Ovary (tissue), 10 donors: ENCODE measurements at places on chromosomes 6 and 20. TPM values are rescaled to one million over a fixed set of nuclear protein-coding genes. Genes with fewer than 3 reads are reported as not detected.
A peak's percentile ranks its signal among the peaks of the same experiment; 100 is the strongest.

- no peaks in the 10 kb centered on the region for H3K27me3 ChIP-seq
- no peaks in the 10 kb centered on the region for H3K36me3 ChIP-seq
- DNase-seq: no peak
- H3K4me3 ChIP-seq: no peak overlapping the region
- H3K27ac ChIP-seq: no peak overlapping the region
These were observed 5.9 kb upstream of the UNC93A start for GRCh38 chr6:167285077-167285770.

DNA sequence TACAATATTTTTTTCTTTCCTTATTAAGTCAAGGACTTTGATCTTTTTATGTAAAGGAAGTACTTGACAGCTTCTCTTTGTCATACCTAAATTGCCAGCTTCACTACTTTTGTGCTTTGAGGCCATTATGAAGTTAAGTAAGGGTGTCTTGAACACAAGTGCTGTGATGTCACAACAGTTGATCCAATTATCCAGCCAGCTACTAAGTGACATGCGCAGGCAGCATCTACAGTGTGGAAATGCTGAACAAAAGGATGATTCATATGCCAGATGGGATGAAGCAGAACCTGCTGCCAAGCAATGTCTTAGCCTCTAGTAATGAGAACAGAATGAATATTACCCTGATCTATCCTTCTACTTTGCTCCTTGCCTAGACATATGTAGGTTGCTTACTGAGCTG, 68.3 kb upstream of the TMEM244 start:
- H3K27ac ChIP-seq: no peak overlapping the region
- H3K36me3 ChIP-seq: no peaks in the 10 kb centered on the region
- no peak for DNase-seq

SLC35D3 gene
- not detected for total RNA-seq

CRYBG1 gene
- total RNA-seq: 3.3 TPM

DNA sequence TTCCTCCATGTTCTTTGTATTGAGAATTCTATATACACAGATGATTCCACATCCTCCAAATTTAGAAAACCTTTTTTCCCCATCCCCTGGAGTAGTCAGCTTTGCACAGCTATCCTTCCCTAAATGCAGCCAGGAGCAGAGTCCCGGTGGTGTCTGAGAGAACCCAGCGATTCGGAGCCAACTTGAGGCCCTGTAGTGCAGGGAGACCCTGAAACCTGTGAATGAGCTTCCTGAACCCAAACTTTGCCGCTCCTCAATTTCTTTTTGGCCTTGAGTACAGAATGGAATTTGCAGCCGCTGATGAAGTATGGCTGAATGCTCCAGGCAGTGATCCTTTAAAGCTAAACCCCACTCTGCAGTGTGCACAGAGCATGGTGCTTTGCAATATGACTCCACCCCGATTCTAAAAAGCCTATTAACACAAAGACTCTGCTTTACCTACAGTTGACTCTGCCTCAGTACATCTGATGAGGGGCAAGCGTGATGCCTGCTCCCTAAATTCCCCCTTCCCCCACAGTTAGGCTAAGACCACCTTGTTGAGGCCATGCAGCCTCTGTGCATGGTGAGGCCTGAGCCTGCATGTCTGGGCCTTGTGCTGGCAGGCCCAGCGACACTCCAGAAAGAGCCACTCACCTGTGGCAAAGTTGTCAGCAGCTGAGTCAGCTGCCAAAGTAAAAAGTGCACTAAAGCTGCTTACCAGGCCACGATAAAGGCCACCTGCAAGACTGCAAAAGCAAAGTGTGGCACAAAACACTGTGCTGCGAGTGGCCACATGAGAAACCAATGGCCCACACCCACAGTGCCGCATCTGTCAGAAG, 82.1 kb downstream of the PLEKHG1 start:
- no peak overlapping the region for H3K4me3 ChIP-seq
- peaks cover 3% of the 10 kb centered on the region for H3K4me1 ChIP-seq
- H3K27me3 ChIP-seq: no peaks in the 10 kb centered on the region
- no peak for DNase-seq
- H3K36me3 ChIP-seq: no peaks in the 10 kb centered on the region
- no peak overlapping the region for H3K27ac ChIP-seq

GRM1 gene
- total RNA-seq: 0.11 TPM

GRCh38 chr20:37179683-37180524, 556 bp upstream of the MROH8 start:
- H3K27me3 ChIP-seq: no peaks in the 10 kb centered on the region
- H3K27ac ChIP-seq: peak overlapping the region; percentile 84
- H3K4me3 ChIP-seq: peak overlapping the region; percentile 95
- peaks cover 9% of the 10 kb centered on the region for H3K4me1 ChIP-seq

HLA-DRB5 gene
- total RNA-seq: 0.75 TPM

DNA sequence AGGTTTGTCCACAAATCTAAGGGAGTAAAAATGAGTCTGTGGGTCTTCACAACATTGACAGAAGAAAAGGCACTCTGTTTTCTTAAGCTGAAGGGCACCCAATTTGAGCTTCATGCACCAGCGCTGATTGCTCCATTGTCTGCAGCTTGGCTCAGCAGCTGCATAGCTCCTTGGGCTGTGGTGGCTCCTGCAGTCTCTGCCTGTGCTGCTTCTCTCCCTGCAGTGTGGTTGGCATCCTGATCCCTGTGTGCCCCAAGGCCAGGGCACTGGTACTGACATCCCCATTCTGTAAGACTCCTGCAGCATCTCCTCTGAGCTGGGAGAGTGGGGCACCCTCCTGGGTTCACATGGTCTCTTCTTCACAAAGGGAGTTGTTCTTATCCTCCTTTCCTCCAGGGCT, 83.2 kb upstream of the B3GAT2 start:
- no peaks in the 10 kb centered on the region for H3K36me3 ChIP-seq
- no peak overlapping the region for H3K27ac ChIP-seq
- H3K27me3 ChIP-seq: no peaks in the 10 kb centered on the region
- H3K4me1 ChIP-seq: peaks cover 2% of the 10 kb centered on the region
- no peak overlapping the region for H3K4me3 ChIP-seq

DNA sequence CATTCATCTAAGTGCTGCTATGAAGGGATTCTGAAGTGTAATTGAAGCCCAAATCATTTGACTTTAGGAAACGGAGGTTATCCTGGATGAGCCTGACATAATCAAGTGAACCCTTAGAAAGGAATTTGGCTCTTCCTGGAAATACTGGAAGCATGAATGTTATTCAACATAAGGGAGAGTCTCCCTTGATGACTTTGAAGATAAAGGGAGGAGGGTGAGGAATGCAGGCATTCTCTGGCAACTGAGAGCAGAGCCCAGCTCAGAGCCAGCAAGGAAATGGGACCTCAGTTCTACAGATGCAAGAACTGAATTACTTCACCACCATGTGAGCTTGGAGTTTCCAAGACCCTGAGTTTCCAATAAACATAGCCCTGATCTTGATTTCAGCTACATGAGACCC, 168.2 kb downstream of the DLL1 start:
- H3K4me3 ChIP-seq: no peak overlapping the region
- no peaks in the 10 kb centered on the region for H3K4me1 ChIP-seq
- no peaks in the 10 kb centered on the region for H3K36me3 ChIP-seq
- DNase-seq: no peak

DST gene
- 218 TPM for total RNA-seq

GRCh38 chr6:35678021-35678654, 10.6 kb downstream of the FKBP5 start:
- DNase-seq: no peak
- no peak overlapping the region for H3K27ac ChIP-seq
- H3K36me3 ChIP-seq: no peaks in the 10 kb centered on the region
- no peak overlapping the region for H3K4me3 ChIP-seq

DNA sequence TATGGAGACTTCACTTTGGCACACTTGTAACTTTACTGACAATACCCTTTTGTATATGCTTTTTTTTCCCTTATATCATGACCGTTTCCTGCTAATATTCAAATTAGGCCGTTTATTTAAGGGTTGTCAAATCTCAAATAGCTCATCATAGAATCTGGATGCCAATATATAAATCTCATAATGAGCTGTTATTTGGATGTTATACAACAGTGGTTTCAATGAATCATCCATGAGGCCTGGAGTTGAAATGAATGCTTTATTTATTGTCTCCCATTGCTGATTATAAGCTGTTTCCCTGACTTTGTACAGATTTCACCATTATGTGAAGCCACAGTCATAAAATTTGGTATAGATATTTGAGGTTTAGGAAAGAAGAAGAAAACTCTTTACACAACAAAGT, 256.1 kb downstream of the PLCB1 start:
- no peak overlapping the region for H3K27ac ChIP-seq
- no peak for DNase-seq
- no peaks in the 10 kb centered on the region for H3K36me3 ChIP-seq
- no peak overlapping the region for H3K4me3 ChIP-seq
- H3K4me1 ChIP-seq: no peaks in the 10 kb centered on the region

DNA sequence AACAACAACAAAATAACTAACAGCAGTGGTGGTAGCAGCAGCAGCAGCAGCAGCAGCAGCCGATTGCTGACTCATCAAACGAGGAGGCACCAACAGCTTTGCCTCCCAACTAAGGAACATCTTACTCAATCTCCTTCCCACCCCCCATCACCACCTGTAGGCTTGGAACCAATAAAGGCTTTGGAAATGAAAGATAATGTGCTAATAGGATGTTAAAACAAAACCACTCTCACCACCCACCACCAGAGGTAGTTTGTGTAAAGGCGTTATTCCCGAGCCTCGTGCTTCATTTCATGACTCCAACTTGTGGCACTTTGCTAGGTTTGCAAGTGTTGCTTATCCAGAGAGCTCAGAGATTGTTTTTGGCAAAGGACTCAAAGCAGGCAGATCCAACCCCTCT, 346.5 kb downstream of the CD83 start:
- H3K4me1 ChIP-seq: no peaks in the 10 kb centered on the region
- no peak overlapping the region for H3K27ac ChIP-seq
- H3K27me3 ChIP-seq: no peaks in the 10 kb centered on the region
- H3K4me3 ChIP-seq: no peak overlapping the region
- H3K36me3 ChIP-seq: no peaks in the 10 kb centered on the region
- no peak for DNase-seq

ENPP4 gene
- total RNA-seq: 3.9 TPM

CALHM5 gene
- 0.47 TPM for total RNA-seq

DNA sequence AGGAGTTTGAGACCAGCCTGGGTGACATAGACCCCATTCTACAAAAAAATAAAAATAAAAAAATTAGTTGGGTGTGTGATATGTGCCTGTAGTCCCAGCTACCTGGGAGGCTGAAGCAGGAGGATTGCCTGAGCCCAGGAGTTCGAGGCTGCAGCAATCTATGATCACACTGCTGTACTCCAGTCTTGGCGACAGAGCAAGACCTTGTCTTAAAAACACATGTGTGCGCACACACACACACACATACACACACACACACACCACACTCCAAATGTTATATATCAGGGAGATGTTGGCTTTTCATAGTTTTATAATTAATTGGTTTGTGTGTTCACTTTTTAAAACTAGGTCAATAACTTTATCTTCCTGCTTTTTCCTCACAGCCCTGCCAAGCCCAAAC, 110.5 kb downstream of the RTN4IP1 start:
- no peak overlapping the region for H3K4me3 ChIP-seq
- H3K27me3 ChIP-seq: no peaks in the 10 kb centered on the region
- H3K4me1 ChIP-seq: no peaks in the 10 kb centered on the region
- DNase-seq: no peak

- DNase-seq: no peak
- no peaks in the 10 kb centered on the region for H3K36me3 ChIP-seq
- H3K27ac ChIP-seq: no peak overlapping the region
- H3K27me3 ChIP-seq: no peaks in the 10 kb centered on the region
These were observed 100.1 kb upstream of the RGS17 start for GRCh38 chr6:153231048-153231646.

DNA sequence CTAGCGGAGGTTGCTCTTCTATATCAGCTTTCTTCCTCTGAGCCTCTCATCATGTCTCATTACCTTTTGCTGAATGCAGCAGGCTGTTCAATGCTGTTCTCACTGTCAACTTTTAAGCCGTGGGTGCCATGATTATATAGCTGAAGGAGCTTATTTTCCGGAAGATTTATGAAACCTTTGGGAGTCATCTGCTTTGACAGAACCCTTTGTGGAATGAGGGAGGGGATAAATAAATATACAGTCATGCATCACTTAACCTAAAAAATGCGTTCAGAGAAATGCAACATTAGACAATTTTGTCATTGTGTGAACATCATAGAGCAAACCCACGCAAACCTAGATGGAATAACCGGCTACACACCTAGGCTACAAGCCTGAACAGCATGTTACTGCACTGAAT, 102.2 kb upstream of the AKAP12 start:
- no peaks in the 10 kb centered on the region for H3K36me3 ChIP-seq
- DNase-seq: no peak
- H3K4me3 ChIP-seq: no peak overlapping the region
- peaks cover 10% of the 10 kb centered on the region for H3K4me1 ChIP-seq
- no peaks in the 10 kb centered on the region for H3K27me3 ChIP-seq
- peak overlapping the region; percentile 71 for H3K27ac ChIP-seq

- H3K27me3 ChIP-seq: no peaks in the 10 kb centered on the region
- no peaks in the 10 kb centered on the region for H3K4me1 ChIP-seq
- no peaks in the 10 kb centered on the region for H3K36me3 ChIP-seq
- DNase-seq: no peak
These were observed 21.2 kb downstream of the NEDD9 start for GRCh38 chr6:11211254-11211653.

DNA sequence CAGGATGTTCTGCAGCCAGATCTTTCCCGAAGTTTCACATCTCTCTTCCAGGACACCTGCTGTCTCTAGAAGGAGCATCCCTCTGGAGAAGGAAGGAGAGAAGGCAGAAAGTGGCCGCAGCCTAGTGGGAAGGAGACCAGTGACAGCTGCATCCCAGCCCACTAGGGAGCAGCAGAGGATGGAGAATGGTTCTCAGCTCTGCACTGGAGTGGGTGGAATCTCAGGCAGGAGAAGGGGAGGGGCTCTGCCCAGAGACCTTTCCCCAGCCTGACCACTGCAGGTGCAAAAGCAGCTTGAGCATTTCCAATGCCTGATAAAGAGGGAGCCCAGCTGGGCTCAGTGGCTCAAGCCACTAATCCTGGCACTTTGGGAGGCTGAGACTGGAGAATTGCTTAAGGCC, 32.3 kb downstream of the NCR2 start:
- no peak overlapping the region for H3K4me3 ChIP-seq
- peak; percentile 20 for DNase-seq
- H3K36me3 ChIP-seq: no peaks in the 10 kb centered on the region

HLA-DMB gene
- 11.8 TPM for total RNA-seq

- no peak overlapping the region for H3K4me3 ChIP-seq
- H3K4me1 ChIP-seq: peaks cover 7% of the 10 kb centered on the region
- H3K36me3 ChIP-seq: no peaks in the 10 kb centered on the region
- no peaks in the 10 kb centered on the region for H3K27me3 ChIP-seq
- DNase-seq: peak; percentile 65
These were observed 97.7 kb downstream of the KCNB1 start for GRCh38 chr20:49384437-49385434.

ATXN1 gene
- 35.3 TPM for total RNA-seq

- no peaks in the 10 kb centered on the region for H3K27me3 ChIP-seq
- no peak overlapping the region for H3K27ac ChIP-seq
- H3K36me3 ChIP-seq: no peaks in the 10 kb centered on the region
These were observed 191.4 kb downstream of the REV3L start for GRCh38 chr6:111291336-111292259.
